ENCODE measurements at places on chromosomes 1 and 21. TPM values are rescaled to one million over a fixed set of nuclear protein-coding genes. Genes with fewer than 3 reads are reported as not detected.

DNA sequence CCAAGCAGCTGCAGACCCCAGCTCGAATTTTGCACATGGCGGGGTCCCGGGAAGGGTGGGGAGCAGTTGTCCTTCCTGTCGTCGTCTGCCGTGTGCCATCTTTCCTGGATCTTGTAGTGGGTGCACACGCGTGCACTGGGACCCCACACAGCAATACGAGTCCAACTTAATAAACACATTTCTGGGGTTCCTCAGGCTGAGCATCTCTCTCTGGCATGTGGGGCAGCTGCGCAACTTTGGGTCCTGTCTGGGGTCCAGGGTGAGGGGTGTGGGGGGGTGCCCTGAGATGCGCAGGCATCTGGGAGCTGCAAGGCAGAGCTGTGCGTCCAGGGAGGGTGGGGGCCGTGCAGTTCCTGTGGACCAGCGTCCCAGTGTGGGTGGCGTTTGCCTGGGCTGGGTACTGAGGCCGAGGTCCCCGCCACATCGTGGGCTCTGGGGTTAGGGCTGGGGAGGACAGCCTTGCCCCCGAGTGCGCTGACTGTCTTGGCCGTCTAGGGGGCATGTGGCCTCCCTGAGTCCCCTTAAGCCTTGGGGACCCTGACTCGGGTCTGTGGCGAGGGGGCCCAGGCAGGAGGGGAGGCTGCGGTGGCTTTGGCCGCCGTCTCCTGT lies 652 bp upstream of the PLEKHN1 start:
- DNase-seq = no peak

Gene PUM1
- total RNA-seq = 71.9 TPM

- peak; percentile 83 for DNase-seq
Measured at GRCh38 chr1:12618965-12619791, 1.2 kb upstream of the DHRS3 start.

DNA sequence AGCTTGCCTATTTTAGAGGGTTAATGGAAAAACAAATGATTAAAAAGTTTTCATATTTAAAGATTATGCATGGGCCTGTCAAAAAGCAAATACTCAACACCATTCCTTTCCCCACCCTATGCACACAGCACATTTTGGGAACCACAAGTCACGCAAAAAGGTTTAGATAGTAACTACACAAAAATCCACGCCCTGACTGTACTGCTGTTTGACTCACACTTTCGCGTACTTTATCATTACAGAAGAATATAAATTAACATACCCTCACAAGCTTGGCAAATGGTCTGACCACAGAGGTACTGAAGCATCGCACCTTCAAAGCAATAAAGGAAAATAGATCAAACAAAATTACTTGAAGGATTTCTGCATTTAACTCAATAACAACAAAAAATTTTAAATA lies 1.4 kb downstream of the ATP5PO start:
- no peak for DNase-seq

Gene RGS18
- total RNA-seq = 0.18 TPM

Gene IGFN1
- not detected for total RNA-seq

GRCh38 chr1:45123358-45123757 lies 83.0 kb downstream of the ZSWIM5 start:
- no peak for DNase-seq

Measured in IMR-90 (cell line).